Transverse colon (tissue), 4 donors: ENCODE measurements at places on chromosomes 6 and 20.

DNA sequence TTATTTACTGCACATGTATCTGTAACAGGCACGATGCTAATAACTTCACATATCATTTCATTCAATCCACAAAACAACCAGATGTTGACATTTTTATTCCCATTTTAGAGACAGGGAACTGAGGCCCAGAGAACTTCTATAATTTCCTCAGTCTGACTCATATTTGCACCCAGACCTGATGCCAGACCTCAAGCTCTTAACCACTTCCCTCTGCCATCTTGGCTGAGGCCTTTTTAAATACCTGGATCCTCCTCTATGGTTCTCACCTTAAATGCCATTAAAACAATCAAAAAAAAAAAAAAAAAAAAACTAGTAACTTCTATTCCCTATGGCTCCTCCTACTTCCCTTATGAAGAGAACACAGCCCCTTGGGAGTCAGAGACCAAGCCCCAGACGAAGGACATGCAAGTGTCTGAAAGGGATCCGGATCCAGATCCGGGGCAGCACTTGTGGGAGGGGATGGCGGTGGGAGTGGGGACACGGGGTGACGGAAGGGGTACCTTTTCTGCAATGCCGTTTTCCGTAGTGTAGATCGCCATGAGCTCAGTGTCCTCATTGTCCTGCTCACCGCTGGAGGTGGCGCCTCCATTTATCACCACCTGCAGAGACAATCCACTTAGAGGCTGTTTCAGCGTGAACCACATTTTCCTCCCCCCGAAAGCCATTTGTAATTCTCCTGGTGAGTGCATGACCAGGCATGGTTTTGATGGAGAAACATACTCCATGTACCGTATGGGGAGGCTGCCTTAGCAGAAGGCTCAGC, 88.7 kb downstream of the SLC23A2 start:
- DNase-seq = no peak

- peak; percentile 61 for DNase-seq
These were observed 10.5 kb downstream of the SYTL3 start for GRCh38 chr6:158660333-158660754.

DNA sequence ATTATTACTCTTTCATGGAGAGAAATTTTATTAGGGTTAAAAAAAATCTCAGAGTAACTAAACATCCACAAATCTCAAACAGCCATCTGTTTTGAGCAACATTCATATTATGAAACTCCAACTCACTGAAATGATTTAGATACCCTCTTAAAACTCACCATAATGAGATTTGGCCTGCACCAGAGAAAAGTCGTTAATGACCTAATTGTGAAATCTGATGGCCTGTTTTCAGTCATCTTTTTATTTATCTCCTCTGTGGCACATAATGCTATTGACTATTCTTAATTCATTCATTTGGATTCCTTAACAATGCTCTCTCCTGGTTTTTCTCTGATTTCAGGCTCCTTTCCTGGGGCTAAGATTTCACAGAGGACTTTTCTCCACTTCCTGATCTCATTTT, 192.7 kb downstream of the RNF144B start:
- no peak for DNase-seq

DNA sequence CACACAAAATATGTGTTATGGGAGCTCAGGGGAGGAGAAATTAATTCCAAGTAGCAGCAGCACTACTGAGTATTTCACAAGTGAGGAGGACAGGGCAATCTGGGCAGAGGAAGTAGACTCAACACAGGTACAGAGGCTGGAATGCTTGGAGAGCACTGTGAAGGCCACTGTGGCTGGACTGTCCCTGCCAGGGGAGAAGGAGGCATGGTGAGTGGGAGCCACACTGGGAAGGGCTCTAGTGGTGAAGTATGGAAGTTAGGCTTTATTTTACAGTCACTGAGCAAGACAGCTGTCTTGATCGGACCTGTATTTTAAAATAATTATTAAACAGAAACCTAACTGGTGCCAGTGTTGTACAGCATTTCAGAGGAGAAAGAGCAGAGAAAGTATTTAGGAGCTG, 28.8 kb downstream of the FAM229B start:
- no peak for DNase-seq

- DNase-seq = no peak
These were observed 233.8 kb downstream of the LRFN2 start for GRCh38 chr6:40353197-40353966.

DNA sequence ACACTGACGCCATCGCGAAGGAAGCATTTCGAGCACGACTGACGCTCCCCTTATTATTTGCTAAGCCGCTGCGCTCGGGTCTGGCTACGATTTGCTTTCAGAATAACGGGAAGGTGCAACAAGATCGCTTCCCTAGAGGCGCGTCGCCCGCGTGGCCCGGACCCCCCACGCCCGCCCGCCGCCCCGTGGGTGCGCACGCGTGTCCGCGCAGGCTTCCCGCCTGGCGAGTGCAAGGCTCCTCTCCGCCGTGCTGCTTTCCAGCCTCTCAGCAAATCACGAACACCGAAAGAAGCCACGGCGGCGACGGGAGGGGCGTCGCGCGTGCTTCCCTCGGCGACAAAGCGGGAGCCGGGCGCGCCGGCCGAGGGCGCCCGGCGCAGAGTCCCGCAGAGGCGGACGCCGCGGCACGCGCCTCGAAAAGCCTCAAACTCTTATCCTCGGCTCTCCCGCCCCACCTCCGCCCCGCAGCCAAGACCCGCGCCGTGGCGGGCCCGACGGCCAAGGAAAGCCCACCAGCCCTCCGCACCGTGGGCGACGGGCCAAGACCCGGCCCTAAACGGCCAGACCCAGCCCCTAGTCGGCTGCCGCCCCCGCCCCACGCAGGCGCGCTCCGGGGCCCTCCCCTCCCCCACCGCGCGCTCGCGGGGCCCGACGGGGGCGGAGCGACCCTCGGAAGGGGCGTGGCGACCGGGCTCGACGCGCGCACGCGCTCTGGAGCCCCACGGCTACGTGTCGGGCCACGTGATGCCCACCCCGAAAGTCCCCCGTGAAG, 987 bp upstream of the QKI start:
- peak; percentile 83 for DNase-seq

DNA sequence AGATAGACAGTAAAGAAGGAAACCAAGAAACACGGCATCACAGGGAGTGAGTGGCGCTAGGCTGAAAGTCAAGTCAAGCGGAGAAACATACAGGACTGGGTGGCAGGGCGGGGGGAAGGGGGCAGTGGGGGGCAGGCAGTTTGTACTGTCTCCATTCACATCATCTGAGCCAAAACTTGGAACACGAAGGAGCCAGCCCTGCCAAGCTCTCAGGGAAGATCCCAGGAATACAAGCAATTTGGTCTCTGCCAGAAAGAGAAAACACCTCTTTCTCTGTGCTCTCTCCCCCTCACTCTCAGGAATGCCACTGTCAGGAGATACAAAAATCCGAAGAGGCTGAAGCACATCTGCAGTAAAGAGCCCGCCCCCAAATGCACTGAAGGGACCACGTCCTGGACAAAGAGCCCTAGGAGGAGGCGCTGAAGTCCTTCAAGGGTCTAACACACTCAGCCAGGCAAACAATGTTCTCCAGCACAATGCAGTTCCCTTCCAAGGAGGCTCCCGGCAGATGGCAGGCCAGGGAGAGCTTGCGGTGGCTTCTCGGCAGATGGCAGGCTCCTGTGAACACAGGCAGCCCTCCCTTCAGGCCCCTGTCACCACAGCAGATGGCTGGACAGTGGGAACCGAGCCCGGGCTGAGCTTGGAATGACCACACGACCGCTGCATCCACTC, 90.0 kb downstream of the ATP9A start:
- no peak for DNase-seq

- DNase-seq = no peak
These were observed 2.5 kb downstream of the CST7 start for GRCh38 chr20:24951536-24952083.

DNA sequence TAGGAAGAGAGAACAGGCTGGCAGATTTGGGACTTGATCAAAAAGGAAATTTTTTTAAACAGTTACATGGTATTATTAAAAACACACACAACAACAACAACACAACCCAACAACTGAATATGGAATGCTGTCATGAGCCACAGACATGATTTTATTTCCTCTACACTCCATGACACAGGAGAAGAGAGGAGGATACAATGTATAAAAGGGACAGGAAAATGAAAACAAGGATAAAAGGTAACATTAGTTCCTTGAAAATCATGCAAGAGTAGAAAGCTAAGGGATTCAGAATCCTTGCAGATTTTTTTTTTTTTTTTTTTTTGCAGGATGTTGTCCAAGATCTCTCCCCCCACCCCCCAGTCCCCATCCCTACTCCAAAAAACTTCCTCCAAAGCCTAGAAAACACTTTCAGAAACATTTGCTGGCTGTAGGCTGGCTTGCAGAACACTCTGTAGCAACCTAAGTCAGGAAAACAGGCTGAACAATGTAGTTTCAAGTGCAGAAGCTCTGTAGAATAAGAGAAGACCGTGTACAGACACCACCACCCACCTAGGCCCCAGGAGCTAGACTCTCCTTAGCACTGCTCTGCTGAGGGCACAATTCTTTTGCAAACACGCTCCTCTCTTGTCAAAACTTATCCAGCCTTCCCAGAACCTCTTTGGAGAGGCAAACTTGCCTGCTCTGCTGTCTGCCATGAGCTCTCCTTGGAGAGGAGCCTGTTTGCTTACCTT, 845 bp downstream of the ZMYND8 start:
- DNase-seq = no peak

DNA sequence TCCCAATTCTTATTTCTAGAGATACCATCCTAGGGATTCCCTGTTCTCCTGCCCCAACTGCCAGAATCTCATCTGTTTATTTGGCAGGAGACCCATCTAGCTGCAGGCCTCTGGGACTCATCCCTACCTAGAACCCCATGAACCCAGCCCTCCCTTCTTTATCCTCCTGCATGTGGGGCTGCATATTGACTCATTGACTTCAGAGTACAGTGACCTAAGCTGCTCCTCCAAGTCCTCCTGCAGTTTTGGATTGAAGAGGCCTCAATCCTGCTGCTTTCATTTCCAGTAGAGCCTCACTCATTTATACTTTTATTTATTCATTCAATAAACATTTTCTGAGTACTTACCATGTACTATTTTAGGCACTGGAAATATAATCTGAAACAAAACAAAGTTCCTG, 11.6 kb downstream of the TMEM200A start:
- DNase-seq = no peak

- no peak for DNase-seq
These were observed 14.3 kb upstream of the TAGAP start for GRCh38 chr6:159059141-159059540.

DNA sequence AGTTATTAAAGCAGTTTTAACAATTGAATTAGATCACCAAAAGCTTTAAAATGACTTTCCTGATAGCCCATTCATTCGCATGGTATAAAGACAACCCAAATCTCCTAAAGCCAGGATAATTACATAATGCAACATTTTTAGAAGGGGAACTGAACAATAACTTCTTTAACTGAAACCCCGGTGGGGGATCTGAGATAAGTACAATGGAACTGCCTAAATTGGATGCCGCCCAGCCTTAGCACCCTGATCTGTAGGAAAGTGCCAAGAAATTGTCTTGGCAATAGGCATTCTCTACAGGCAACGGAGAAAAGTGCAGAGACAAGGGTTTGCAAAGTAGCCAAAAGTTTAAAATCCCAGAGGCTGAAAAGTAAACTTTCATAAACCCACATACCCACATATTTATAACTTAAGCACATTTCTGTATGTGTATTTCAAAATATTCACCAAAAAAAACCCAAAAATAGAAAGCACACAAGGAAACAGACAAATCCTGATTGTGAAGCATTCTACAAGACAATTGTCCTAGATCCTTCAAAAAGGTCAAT, 98.8 kb upstream of the BEND6 start:
- DNase-seq = no peak

DNA sequence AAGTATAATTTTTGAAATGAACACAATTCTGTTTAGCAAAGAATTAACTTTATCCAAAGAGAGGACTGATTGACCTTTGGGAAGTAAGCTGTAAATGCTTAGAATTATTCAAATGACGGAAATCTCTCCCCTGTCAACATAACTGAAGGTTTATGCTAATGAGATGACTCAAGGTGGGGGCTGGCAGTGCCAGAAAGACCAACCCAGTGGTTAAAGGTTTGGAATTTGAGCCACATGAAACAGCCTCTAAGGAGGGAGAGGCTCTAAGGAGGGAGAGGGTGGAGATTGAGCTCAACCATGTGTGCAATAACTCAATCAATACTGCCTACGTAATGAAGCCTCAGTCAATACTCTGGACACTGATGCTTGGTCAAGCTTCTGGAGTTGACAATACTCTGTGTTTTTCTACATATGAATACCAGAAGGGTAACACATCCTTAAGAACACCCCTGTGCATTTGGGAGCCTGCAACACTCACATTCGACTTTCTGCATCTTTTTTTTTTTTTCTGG, 123.4 kb upstream of the TENT5A start:
- DNase-seq = no peak

DNA sequence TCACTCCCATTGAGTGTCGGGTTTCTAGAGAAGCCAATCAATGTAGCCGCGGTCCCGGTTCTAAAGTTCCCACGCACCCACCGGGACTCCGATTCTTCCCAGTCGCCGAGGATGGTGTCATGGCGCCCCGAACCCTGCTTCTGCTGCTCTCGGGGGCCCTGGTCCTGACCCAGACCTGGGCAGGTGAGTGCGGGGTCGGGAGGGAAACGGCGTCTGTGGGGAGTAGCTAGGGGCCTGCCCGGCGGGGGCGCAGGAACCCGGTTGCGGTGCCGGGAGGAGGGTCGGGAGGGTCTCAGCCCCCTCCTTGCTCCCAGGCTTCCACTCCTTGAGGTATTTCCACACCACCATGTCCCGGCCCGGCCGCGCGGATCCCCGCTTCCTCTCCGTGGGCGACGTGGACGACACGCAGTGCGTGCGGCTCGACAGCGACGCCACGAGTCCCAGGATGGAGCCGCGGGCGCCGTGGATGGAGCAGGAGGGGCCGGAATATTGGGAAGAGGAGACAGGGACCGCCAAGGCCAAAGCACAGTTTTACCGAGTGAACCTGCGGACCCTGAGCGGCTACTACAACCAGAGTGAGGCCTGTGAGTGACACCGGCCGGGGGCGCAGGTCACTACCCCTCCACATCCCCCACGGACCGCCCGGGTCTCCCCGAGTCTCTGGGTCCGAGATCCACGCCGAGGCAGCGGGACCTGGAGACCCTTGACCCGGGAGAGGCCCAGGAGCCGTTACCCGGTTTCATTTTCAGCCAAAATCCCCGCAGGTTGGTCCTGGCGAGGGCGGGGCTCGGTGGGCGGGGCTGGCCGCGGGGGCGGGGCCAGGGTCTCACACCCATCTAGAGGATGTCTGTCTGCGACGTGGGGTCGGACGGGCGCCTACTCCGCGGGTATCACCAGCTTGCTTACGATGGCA, 35.2 kb upstream of the HLA-G start:
- DNase-seq = peak; percentile 58

DNA sequence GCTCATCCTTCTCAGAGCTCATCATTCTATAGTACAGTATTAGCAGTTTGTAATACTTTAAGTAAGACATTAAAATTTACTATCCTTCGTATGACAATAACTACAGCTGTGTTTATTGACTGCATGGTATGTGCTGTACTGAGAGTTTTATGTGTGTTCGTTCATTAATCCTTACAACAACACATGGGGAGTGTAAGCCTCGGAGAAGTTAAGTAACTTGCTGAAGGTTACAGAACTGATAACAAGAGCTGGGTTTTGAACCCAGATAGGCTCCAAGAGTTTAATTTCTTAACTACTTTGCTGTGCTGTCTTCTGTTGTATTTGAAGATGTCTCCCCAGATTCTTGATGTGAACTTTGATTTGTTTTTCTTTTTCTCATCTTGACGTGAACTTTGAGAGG, 23.7 kb downstream of the BRPF3 start:
- DNase-seq = no peak

GRCh38 chr6:114364301-114364700, 21.5 kb upstream of the HS3ST5 start:
- no peak for DNase-seq
